ENCODE measurements at places on chromosomes 3 and 15.

DNA sequence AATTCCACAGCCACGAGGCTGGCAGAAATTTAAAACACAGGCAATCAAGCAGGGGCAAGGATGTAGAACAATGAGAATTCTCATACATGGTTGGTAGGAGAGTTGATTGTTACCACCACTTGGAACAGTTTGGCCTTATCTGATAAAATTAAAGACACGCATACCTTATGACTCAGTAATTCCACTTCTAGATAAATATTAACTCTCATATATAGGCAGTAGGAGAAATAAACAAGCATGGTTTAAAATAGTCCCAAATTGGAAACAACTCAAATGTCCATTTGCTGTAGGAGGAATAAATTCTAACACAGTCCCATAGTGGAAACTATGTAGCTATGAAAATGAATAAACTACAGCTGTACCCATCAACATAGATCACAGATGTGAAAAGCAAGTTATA lies 42.3 kb upstream of the USP3 start:
- DNase-seq: no peak

- DNase-seq: no peak
Measured at GRCh38 chr3:13884851-13885703, 5.2 kb upstream of the WNT7A start.

DNA sequence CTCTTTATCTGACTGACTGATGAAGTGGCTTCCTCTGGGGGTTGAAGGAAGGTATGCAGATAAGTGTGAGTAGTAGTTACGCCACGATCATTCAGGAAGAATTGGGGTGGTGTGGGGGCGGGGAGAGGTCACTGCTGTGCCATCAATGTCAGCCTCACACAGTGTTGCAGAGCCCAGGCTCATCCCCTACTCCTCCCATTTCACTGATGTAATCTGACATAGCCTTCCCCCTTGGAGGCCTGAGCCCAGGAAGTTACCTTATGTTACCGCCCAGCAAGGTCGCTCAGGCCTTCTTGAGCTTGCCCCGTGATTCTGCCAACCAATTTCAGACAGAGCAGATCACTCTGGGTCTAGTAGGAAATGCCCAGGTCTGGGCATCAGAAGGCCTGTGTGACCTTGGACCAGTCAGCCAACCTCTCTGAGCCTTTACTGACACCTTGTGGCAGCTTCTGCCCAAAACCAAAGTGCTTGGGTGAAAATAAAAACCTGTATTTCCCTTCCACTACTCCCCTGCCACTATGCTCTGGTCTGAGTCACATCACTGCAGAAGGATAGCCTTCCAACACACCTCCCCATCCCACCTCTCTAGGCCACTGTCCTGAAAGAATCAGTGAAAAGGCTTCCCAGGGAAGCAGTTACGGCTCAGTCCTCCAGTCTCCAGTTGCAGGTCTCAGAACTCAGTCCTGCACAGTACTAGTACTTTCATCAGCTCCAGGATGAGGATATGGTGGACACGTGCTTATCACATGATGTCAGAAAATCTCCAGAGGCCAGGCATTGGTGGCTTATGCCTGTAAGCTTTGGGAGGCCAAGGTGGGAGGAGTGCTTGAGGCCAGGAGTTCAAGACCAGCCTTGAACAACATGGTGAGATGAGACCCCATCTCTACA lies 28.1 kb upstream of the INSYN1 start:
- DNase-seq: no peak

DNA sequence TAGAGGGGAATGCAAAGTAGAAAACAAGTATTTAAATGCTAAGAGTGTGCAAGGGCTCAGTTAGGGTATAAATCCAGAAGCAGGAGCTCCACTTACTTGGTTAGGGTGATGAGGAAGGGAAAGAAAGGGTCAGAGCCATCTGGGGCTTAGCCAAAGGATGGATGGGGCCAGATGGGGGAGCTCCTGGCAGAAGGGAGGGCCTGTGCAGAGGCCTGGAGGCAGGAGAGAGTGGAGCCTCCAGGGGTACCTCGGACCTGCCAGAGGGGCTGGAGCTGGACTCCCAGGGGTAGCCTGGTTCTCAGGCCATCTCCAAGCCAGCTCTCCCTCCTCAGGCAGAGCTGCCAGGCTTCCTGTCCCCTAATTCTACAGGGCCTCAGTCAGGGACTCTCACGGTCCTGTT lies 506.3 kb downstream of the SHQ1 start:
- DNase-seq: no peak

- peak; percentile 43 for DNase-seq
Measured at GRCh38 chr3:55620351-55621025, 133.4 kb upstream of the WNT5A start.

- no peak for DNase-seq
Measured at GRCh38 chr15:63636518-63637061, 39.4 kb downstream of the FBXL22 start.

- no peak for DNase-seq
Measured at GRCh38 chr15:61501815-61502389, 272.8 kb upstream of the RORA start.

- peak; percentile 81 for DNase-seq
Measured at GRCh38 chr3:69558912-69559311, 173.0 kb upstream of the FRMD4B start.

GRCh38 chr3:177567833-177568232 lies 370.6 kb upstream of the TBL1XR1 start:
- no peak for DNase-seq

GRCh38 chr15:27482287-27482686 lies 511.3 kb downstream of the GABRG3 start:
- no peak for DNase-seq

DNA sequence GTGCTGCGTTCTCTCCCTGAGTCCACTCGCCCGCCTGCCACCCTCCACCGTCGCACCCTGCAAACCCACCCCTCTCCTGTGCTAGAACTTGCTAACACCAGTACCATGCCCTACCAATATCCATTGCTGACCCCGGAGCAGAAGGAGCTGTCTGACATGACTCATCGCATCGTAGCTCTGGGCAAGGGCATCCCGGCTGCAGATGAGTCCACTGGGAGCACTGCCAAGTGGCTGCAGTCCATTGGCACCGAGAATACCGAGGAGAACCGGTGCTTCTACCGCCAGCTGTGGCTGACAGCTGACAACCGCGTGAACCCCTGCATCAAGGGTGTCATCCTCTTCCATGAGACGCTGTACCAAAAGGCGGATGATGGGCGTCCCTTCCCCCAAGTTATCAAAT lies 4.9 kb upstream of the ALAS1 start:
- DNase-seq: peak; percentile 74

GRCh38 chr3:110343945-110344344 lies 727.7 kb upstream of the NECTIN3 start:
- no peak for DNase-seq

- no peak for DNase-seq
Measured at GRCh38 chr15:48887144-48887543, 9.2 kb downstream of the EID1 start.

DNA sequence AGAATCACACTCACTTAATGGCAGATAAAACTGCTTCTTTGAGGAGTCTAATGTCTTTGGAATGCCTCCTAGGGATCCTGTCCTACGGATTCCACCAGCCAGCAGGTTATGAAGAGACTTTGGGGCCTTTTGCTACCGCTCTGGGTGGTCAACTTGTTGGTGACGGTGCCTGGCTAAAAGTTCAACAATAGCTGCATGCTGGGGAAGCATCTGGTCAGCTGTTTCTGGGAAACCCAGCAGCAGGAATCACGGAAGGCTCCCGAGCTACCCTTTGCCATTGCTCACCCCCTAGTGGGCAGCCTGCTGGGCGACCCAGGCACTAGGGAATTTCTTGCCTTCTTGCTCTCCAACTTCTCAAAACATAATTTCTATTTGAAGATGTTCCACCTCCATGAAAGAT lies 263.3 kb downstream of the NEK10 start:
- no peak for DNase-seq

- no peak for DNase-seq
Measured at GRCh38 chr3:194396859-194397756, 2.0 kb downstream of the GP5 start.

- DNase-seq: peak; percentile 71
Measured at GRCh38 chr15:64911311-64912186, at the start of gene ANKDD1A. TSS of gene ANKDD1A (plus strand) at chr15:64911902. CDS start at chr15:64911931, 29 bp downstream.

DNA sequence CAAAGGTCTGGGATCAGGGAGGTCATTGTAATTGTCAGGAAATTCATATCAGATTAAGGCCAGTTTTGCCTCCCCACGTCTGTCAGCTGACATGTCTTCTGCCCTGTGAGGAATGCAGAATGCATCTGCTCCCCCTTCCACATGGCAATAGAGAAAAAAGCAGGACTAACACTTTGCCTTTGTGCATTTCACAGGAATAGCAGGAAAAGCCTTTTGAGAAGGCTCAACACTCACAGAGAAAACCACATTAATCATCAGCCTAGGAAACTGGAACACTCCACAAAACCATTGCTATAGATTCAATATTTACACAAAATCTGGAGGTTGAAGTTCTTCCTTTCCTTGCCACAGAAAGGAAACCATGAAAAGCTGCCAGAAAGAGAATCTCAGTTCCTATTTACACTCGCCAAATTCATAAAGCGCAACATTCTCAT lies 165.2 kb upstream of the HES1 start:
- no peak for DNase-seq

DNA sequence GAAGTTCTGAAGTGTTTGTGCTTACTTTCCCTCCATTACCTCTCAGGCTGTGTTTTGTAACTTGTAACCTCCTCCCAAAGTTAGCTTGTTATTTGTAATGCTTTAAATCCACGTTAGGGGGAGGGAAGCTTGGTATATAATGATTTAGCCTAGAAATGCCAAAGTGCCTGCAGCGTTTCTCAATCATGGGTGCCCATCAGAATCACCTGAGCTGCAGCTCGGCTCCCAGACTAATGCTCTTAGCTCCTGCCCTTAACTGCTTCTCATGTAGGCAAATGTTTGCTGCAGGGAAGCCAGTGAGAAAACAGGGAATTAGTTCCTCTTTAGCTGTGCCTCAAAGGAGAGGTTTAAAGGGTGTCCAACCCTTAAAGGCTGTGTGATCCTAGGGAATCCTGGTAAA lies 219.2 kb upstream of the NAALADL2 start:
- no peak for DNase-seq

GRCh38 chr3:3633761-3634160 lies 165.5 kb upstream of the LRRN1 start:
- no peak for DNase-seq

GRCh38 chr15:63046917-63047760 lies 4.6 kb downstream of the TPM1 start:
- no peak for DNase-seq

- no peak for DNase-seq
Measured at GRCh38 chr3:11583638-11584046, 60.1 kb downstream of the VGLL4 start.

DNA sequence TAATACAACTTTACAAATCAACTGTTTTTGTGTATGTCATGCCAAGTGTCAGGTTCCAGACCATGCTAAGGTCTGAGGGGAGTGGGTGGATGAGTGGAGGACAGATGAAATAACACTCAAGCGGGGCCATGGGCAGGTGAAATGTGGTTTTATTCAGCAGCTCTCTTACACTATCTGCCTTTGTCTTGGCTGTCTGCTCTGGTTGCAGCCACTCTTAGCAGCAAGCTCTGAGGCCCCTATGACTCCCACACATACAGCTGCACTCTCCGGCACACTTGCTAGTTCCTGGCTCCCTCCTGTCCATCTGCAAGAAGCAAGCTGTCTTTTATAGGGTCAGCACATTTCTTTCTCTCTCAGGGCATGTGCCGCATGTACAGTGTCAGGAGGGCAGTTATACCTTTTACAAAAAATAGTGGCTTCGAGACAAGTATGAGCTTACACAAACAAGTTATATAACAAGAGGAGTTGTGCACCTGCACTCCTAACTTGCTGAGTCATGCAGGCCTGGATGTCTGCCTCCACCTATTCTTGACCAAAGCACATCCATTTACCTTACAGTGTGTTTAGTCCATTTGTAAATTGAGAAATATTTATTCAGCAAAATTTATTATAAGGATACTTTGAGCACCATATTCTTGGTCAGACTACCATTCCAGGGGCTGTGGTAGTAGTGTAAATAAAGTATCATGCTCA lies 683.7 kb upstream of the CBLB start:
- no peak for DNase-seq

GRCh38 chr3:48765376-48765775 lies 48.4 kb upstream of the IP6K2 start:
- peak; percentile 40 for DNase-seq

DNA sequence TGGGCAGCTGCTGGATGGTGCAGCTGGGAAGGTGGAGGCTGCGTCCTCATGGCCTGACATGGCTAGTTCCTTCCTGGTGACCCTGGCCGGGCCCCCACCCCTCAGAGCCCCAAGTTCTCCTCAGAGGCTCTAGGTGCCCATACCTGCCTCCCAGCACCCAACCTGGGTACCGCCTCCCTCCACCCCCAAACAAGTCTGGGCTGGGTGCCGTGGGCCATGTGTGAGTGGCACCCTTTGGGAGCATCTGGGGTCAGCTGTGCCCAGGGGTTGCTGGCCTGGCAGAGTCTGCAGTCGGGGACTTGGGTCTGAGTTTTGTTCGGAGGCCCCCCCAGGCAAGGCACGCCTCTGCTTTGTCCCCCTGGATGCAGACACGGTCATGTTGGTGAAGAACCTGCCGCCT lies 10.5 kb downstream of the PLXNA1 start:
- no peak for DNase-seq

- DNase-seq: peak; percentile 63
Measured at GRCh38 chr3:143970773-143971358, 757 bp upstream of the DIPK2A start.

GRCh38 chr15:97522347-97522746 lies 438.2 kb upstream of the ARRDC4 start:
- peak; percentile 5 for DNase-seq

GRCh38 chr15:96339619-96340347 lies 9.3 kb downstream of the NR2F2 start:
- DNase-seq: no peak

DNA sequence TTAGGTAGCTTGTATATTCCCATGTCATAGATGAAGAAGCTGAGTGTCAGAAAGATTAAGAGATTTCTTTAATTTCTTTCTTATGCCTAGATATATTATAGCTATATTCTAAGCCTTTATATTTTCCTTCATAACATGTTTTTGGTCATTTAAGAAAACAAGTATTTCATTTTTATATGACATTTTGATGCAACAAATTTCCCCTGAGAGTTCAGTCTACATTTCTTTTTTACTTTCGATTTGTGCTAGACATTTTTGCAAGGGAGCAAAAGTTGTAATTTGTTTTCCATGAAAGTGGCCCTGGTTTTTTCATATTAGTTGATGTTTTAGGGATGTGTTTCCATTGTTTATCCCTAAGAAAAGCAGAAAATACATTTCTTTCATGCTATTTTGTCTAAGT lies 344.9 kb downstream of the NLGN1 start:
- no peak for DNase-seq

DNA sequence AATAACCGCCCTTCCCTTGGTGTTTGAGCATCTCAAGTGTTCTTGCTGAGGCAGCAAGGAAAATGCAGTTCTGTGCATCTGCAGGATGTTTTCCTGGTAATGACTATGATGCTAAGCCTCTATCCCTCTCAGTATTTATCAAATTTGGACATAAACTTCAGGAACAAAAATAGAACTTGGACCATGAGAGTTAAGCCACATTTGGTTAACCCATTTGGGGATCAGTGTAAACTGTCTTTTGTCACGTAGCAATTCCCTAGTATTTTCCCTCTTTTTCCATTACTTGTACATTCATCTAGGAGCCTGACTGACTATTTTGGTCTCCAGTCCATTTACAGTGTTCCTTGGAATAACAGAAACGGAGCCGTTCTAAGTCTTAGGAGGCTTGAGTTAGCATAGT lies 250.8 kb downstream of the RBMS3 start:
- DNase-seq: peak; percentile 5
